ENCODE measurements at places on chromosomes 2 and 18.
A peak's percentile ranks its signal among the peaks of the same experiment; 100 is the strongest.

DNA sequence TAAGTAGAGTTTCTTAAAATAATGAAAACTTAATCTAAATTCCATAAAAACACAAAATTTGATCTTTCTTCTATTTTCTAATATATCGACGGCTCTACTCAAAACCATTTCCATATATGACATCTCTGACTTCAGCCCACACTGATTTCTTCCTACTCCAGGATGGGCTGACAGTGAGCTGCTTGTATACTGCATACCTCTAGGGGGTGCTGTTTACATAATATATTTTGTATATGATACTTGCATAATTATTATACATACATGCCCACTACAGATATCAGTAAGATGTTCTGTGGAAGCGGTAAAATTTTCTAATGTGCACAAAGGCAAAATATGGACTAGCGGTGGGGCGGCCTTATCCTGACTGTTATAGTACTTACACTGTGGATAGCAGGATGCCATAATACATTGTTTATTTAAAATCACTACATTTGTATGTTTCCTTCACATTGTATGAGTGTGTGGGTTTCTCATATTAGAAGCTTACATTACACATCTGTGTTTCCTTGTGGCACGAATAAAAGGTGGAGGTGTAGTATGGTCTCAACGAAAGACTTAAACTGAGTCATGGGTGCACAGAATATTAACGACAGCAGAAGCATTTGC lies 66.1 kb upstream of the NXPH2 start:
- DNase-seq = no peak

DNA sequence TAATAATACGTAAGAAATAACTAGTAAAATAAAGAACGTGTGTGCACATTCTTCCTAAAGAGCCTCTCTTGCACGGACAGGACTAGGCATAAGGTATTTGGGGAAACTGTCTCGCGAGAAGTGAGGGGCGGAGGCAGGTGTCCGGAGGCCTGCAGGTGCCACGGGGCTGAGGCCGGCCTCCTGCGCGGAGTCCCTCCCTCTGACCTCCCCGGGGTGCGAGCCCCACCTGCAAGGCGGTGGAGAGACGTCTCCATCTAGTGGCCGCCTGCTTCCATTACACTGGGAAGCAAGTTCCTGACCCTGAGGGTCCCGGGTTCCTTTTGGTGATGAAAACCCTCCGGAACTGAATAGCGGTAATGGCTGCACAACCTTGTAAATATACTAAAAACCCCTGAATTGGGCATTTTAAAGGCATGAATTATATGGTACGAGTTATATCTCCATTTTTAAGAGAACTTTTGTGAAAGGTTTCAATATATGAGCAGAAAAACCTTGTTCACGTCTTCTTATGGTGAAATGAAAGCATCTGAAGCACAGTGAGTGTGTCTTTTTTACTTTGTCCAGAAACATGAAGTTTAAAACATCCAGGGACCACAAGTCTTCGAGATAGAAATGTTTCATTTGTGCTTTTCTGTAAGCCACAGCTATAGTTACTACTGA lies 35.5 kb upstream of the CTDP1 start:
- DNase-seq = peak; percentile 47

- peak; percentile 43 for DNase-seq
Measured at GRCh38 chr2:168346725-168347477, 99.5 kb upstream of the STK39 start.

DNA sequence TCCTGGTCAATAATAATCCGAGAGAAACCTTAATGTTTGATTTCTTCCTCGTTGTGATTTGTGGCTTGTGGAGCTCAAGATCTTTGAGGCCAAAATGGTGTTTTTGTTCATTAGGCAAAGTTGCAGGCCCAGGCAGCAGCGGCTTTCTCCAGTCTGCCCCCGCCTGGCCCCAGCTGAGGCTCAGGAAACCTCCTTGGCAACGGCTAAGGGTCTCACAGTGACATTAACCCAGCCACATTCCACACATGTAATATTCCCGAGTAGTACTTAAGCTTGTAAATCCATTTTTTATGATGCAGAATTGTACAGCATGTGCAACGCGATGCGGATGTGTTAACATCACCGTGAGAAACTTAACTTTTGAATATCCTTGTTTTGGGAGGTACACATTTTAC lies 200.1 kb downstream of the BCL11A start:
- DNase-seq = no peak

DNA sequence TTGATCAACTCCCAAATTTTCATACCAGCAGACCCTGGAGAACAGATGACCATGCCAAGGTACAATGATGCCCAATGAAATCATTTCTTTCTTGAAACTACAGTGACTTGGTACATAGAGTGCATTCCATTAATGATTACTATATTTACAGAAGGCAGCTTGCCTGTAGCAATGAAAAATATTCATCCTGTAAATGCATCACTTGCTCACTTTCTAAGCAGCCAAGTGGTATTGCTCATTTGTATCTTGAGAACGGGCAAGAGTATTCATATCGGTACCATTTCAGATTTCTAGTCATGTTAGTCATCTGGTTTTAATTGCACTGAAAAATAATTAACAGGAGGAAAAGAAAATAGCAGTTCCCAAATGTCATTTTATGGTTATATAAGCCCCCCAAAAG lies 59.6 kb downstream of the VIL1 start:
- no peak for DNase-seq

- no peak for DNase-seq
Measured at GRCh38 chr2:15315411-15315810, 245.7 kb downstream of the NBAS start.

GRCh38 chr18:25953111-25953510 lies 137.3 kb downstream of the SS18 start:
- DNase-seq = no peak

GRCh38 chr2:230913406-230914143 lies 11.5 kb downstream of the GPR55 start:
- no peak for DNase-seq

- DNase-seq = no peak
Measured at GRCh38 chr2:10193851-10194820, 71.6 kb downstream of the RRM2 start.

DNA sequence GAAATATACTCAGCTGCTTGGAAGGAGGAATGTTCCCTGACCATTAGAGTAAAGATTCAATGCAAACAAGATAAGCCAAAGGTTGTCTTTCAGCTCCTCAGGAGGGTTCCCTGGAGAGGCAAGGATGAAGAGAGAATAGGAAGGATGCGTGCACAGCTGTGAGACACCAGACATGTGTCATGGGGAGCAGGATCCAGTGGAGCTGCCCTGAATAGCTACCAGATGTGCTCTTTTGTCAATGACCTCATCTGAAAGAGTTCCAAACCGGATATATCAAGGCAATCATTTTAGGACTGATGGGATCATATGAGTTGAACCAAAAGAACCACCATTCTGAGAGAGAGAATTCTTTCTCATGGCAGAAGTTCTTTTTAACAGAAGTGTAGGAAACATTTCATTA lies 490.6 kb downstream of the IRS1 start:
- DNase-seq = no peak

DNA sequence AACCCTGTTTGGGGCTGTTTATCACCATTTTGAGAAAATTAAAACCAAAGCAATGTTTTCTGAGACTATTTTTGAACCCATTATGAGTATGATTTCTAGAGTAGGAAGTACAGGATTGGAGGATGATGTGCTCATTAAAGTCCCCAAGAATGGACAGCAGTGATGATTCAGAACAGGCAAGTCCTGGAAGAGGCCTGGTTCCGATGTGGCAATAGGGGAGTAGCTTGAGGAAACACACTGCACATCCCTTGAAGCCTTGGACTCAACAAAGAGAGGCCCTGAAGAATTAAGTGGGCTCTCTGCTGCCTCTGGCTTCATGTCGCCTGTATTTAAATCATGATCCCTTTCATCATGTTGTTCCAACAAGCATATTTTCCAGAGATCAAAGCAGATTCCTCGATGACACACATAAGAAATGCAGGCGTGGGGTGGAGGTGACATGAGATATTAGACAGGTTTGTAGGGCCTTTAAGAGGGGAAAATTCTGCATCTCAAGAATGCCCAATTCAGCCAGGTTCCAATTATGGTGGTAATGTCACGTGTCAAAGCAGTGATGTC lies 242.2 kb downstream of the FHOD3 start:
- no peak for DNase-seq

GRCh38 chr2:101341901-101342624 lies 33.6 kb upstream of the RNF149 start:
- DNase-seq = peak; percentile 37

DNA sequence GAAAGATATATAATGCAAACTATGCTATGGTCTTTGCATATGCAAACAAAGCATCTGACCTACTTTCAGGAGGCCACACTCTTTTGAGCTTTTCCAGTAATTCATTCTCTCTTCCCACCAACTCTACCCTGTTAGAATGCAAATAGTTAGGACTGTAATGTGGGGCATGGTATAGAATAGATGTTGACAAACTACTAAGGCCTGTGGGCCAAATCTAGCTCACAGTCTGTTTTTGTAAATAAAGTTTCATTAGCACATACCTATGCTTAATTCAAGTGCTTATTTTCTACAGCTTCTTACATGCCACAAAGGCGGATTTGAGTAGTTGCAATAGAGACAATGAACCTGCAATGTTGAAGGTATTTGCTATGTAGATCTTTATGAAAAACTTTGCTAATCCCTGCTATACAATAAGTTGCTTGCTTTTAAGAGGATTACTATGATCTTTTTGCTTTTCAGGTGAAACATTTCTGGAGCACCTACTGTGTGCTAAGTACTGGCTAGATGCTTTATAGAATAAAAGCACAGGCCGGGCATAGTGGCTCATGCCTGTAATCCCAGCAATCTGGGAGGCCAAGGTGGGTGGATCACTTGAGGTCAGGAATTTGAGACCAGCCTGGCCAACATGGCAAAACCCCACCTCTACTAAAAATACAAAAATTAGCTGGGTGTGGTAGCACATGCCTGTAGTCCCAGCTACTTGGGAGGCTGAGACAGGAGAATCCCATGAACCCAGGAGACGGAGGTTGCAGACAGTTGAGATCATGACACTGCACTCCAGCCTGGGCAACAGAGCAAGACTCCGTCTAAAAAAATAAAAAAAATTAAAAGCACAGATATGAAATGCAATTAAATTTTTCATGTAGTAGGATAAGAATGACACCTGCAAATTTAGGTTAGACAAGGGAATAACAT lies 267.8 kb downstream of the DPP10 start:
- DNase-seq = no peak

- DNase-seq = no peak
Measured at GRCh38 chr18:60358516-60358915, 14.1 kb downstream of the MC4R start.

GRCh38 chr2:128324008-128324896 lies 5.6 kb upstream of the HS6ST1 start:
- DNase-seq = no peak

GRCh38 chr2:67641312-67642045 lies 244.3 kb downstream of the ETAA1 start:
- no peak for DNase-seq

- no peak for DNase-seq
Measured at GRCh38 chr2:46803547-46803878, 112.1 kb downstream of the MCFD2 start.

- DNase-seq = no peak
Measured at GRCh38 chr2:170321526-170321925, 143.6 kb downstream of the MYO3B start.

DNA sequence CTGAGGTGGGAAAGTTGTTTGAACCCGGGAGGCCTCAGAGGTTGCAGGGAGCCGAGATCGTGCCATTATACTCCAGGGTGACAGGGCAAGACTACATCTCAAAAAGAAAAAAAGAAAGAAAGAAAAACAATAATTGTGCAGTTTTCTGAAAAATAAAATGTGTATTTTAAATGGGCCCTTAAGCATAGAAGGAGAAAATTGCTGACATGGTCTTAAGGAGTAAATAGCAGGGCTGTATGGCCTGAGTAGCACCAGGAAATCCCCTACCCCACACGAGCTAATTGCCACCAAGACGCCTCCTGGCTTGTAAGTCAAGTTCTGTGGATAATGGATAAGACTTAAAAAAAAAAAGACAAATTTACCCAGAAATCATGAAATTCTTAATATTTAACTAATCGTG lies 271.4 kb upstream of the NCKAP5 start:
- DNase-seq = no peak

DNA sequence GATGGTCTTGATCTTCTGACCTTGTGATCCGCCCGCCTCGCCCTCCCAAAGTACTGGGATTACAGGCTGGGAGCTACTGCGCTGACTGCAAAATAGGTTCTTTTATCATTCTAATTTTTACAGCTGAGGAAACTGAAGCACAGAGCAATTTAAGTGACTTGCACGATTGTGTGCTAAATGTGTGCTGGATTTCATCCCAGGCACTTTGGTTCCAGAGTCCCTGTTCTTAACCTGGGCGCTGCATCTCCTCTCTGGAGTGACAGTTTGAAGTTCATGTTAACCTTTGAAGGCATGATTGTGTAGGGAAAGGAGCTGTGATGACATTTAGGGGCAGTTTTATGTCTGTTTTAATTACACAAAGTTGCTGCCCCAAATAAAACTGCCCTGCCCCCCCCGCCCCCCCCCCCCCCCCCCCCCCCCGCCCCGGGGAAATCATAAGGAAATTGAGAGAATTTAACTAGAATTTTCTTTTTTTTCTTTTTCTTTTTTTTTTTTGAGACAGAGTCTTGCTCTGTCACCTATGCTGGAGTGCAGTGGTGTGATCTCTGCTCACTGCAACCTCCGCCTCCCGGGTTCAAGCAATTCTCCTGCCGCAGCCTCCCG lies 5.6 kb downstream of the ACSL3 start:
- no peak for DNase-seq

- no peak for DNase-seq
Measured at GRCh38 chr18:55073116-55073515, 113.9 kb upstream of the CCDC68 start.

GRCh38 chr2:217979151-217979811 lies 23.5 kb downstream of the TNS1 start:
- DNase-seq = no peak

GRCh38 chr2:240626531-240627300 lies 1.4 kb downstream of the GPR35 start:
- DNase-seq = no peak

- DNase-seq = no peak
Measured at GRCh38 chr2:126359494-126359893, 296.5 kb upstream of the GYPC start.

GRCh38 chr2:146874260-146874658 lies 970.6 kb upstream of the ACVR2A start:
- DNase-seq = no peak

GRCh38 chr18:37654034-37654433 lies 88.4 kb upstream of the CELF4 start:
- DNase-seq = no peak

GRCh38 chr2:42192652-42193566 lies 23.8 kb downstream of the EML4 start:
- DNase-seq = no peak

- DNase-seq = no peak
Measured at GRCh38 chr18:43081396-43081795, 34.1 kb downstream of the RIT2 start.

DNA sequence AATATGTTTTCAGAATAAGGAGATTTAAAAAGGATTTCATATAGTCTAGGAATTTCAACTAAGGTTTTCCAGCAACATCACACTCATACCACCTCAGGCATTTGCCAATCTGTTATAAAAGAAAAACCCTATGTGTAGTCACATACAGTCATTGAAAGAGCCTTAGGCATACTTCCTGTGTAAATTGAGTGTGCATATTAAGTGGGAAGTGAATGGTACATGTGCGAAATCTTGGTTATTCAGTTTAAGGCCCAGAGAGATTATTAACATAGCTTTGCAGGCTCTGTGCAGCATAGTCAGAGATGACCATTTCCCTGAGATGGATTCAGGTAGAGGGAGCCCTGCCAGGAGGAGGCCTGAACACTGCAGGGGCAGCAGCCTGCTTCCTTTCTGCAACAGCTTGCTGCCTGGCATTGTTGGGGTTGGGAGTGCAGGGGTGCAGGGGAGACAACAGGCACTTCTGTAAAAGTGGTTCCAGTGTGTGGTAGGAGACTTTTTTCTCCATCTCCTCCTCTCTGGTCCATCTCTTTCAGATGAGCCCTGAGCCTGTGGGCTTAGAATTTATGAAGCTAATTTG lies 100.1 kb upstream of the OSR1 start:
- DNase-seq = no peak
